Stimulated activated naive CD4-positive, alpha-beta T cell treated with Interleukin-2 at 50 U/mL for 16 hours (primary cell): ENCODE measurements at places on chromosomes 1 and 21.

- no peak for DNase-seq
Measured at GRCh38 chr1:245179706-245180105, 24.9 kb downstream of the KIF26B start.

GRCh38 chr1:11707621-11708276 is 16.2 kb downstream of the DRAXIN start:
- no peak for DNase-seq

GRCh38 chr1:15764269-15764764 is 5.7 kb downstream of the FBLIM1 start:
- DNase-seq = no peak

DNA sequence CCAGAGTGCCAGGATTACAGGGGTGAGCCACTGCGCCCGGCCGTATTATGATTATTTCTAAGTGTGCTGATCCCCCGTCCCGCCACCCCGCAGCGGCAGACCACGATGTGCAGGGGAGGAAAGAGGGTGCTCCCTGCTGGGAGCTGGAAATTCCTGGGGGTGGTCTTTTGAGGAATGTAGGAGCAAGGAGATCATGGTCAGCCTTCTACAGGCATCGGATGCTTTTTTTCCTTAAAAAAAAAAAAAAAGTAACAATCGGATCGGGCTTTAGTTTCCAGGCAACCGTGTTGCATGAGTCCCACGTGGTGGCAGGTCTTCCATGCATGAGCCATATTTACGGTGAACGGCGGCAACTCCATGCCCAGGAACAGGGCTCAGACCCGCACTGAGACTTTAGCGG is 74.2 kb upstream of the COX20 start:
- no peak for DNase-seq

GRCh38 chr21:25409978-25410377 is 197.3 kb downstream of the MRPL39 start:
- DNase-seq = no peak

DNA sequence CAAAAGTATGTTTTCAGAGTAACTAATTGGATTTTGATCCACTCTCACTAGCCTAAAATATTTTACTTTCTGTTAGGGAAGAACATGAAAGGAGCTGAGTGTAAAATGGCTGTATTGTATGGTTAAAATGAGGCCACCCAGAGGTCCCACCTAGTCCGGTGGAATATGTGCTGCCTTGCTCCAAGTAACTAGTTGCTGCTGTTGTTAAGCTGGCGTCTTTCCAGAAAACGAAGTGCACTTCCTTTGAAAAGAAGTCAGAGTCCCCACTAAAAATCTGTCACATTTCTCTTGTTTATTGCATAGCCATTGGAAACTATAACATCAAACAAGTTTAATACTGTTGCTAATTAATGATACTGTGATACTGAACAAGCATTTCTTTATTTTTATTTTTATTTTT is 3.2 kb downstream of the SLC25A33 start:
- DNase-seq = no peak

DNA sequence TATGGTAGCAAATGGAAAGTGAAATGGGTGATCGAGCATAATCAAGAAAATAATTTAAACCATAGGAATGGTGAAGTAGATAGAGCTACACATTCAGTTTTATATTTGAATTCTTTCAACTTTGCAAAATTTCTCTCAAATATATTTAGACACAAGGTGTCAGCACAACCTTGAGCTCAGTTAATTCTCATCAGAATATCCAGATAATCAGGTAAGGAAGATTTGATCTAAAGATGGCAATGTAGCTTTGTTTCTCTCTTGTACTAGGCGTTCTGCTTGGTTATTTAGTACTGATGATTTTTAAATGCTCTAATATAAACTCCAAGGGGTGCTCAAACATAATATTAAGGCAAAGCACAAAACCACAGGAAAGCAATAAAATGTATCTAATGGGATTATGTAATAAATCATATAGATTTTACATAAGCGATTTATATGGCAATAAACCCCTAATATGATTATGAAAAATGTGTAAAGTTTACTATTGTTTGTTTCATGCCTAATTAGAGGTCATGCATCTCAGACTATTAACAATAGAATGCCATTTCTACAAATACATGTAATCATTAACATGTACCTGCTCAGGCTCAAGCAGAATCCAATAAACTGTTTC is 32.4 kb upstream of the SERTAD4 start:
- no peak for DNase-seq

DNA sequence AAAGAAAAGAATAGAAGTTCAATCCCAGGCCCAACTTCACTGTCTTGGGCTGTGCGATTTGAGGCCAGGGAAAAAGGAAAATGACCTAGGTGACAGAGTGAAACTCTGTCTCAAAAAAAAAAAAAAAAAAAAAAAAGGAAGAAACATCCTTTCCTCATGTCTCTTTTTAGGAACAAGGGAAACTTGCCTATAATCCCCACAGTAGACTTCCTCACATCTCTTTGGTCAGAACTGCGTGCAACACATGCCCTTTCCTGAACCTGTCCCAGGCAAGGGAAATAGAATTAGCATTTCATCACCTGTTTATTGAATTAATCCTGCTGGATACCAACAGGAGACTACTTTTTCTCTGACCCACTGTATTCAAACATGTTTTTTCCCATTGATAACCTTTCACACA is 2.3 kb downstream of the DCST1 start:
- DNase-seq = no peak

- DNase-seq = no peak
Measured at GRCh38 chr1:214102907-214103306, 115.1 kb downstream of the PROX1 start.

GRCh38 chr21:31078216-31078615 is 39.9 kb upstream of the KRTAP19-8 start:
- no peak for DNase-seq

DNA sequence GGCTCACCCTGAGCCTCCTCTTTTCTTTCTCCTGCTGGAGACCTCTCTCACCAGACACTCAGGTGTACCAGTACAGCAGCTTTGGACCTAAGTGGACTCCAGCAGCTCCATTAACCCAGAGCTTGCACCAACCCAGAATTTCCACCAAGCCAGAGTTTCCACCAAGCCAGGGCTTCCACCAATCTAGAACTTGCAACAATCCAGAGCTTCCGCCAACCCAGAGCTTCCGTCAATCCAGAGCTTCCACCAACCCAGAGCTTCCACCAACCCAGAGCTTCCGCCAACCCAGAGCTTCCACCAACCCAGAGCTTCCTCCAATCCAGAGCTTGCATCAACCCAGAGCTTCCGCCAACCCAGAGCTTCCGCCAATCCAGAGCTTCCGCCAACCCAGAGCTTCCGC is 23.2 kb downstream of the CRYAA start:
- DNase-seq = no peak

DNA sequence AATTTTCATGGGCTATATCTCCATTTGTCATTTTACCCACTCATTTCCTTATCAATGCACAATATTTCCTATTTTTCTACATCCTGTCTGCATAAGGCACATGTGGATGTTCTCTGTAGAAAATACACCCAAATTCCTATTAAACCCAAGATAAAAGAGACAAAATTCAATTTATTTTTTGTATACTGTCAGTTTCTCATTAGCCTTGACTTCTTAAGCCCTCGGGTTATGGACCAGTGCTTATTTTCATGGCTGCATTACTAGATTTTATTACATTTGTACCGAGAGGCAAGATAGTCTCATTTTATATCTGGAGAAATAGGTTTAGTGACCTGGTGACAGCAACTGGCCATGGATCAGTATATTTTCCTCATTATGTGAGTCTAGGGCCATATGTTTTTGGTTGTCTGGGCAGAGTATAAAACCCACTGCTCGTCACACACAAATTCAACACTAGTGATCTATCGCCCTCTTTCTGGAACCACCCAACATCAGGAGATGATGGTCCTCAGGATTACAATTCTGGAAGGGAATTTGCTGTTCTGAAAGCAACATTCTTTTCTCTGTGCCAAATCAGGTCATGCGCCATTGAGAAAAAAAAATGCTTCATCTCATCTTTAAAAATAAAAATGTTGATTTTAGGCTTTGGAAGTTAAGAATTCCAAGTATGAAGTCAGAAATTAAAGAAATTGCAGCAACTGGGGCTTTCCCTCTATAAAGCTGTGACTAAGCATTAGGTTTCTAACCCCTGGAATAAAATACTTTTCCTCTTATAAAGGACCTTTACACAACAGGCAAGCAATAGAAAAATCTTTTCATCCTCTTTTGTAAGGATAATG is 81.4 kb downstream of the ASTN1 start:
- no peak for DNase-seq

GRCh38 chr1:152162792-152163463 is 3.9 kb upstream of the RPTN start:
- DNase-seq = no peak

DNA sequence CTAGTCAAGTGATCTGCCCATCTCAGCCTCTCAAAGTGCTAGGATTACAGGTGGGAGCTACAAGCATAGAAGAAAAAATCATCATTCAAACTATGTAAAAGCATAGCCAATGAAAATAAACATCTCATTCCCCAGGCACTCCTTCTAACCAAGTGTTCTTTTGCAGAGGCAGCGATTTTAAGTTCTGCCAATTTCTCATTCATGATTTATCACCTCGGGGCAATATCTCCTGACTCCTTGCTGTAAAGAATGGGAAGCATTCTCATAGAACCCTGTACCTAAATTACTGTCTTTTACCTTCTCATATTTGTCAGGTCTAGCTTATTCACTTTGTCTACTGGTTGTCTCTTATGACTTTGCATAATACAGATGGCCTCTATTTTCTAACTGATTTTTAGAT is 32.5 kb upstream of the IVNS1ABP start:
- no peak for DNase-seq

- DNase-seq = no peak
Measured at GRCh38 chr1:201537891-201538611, 876 bp upstream of the NAV1 start.

DNA sequence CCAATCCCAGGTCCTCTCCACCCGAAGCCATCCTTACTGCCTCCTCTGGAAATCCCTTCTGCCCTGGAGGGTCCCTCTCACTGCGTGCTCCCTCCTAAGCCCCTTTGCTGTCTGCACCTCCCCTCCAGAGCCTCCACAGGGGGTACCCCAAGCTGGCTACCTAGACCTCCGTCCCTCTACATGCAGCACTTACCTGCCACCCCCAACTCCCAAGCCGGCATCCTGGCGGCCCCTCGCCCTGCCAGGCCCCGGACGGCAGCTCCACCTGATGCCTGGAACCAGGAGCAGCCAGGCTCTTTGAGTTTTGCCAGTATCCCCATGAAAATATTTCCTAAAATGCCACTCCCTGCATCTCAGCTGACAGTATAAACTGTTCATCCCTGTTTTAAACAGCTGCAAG is 4.1 kb downstream of the PRDM15 start:
- no peak for DNase-seq

GRCh38 chr1:53629101-53629691 is 109.8 kb downstream of the GLIS1 start:
- DNase-seq = no peak

DNA sequence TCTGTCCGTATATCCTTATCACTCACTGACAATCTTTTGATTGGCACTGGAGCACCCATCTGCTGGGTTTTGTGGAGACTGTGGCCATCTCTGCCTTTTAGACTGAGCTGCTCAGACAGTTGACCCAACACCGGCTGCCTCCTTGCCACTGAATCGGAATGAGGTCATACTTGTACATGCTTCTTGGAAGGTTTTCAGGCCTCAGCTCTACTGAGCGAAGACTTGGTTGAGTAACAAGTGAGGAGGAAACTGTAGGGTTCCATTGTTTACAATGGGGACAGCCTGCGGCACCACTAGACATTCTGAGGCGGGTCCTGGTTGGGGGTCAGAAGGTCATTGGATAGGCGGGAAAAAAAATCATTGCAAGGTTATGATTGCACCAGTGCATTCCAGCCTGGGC is 320.3 kb downstream of the KIF26B start:
- no peak for DNase-seq

DNA sequence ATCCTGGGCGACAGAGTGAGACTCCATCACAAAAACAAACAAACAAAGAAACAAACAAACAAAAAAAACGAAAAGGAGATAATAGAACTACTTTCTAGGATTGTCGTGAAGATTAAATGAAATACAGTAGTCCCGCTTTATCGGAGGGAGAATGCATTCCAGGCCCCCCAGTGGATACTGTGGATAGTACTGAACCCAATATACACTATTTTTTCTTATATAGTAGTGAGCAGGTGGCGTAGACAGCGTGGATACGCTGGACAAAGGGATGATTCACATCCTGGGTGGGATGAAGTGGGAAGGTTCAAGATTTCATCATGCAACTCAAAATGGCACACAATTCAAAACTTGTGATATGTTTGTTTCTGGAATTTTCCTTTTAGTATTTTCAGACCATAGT is 8.0 kb downstream of the SLC35F3 start:
- DNase-seq = no peak

- no peak for DNase-seq
Measured at GRCh38 chr1:230163205-230163604, 96.2 kb downstream of the GALNT2 start.

DNA sequence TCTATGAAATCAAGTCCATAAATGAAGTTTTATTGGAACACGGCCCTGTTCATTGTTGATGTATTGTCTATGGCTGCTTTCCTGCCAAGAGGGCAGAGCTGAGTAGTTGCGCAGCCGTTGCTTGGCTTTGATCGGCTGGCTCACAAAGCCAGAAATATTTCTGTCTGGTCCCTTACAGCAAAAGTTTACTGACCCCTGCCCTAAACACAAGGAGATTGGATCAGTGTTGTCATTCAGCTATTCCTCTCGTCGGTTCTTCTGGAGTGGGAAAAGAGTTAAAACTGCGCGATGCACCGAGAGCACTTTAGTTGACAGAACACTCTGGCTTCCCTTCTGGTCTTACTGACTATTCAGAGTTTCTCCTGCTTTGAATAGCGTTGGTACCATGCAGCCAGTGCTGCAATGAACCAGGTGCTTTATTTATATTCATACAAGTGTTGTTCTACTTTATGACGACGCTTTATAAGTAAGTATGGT is 868 bp downstream of the ZBTB40 start:
- peak; percentile 2 for DNase-seq

- DNase-seq = no peak
Measured at GRCh38 chr1:228872080-228872479, 136.8 kb downstream of the RHOU start.

GRCh38 chr1:159142726-159143510 is 28.5 kb upstream of the CADM3 start:
- no peak for DNase-seq

DNA sequence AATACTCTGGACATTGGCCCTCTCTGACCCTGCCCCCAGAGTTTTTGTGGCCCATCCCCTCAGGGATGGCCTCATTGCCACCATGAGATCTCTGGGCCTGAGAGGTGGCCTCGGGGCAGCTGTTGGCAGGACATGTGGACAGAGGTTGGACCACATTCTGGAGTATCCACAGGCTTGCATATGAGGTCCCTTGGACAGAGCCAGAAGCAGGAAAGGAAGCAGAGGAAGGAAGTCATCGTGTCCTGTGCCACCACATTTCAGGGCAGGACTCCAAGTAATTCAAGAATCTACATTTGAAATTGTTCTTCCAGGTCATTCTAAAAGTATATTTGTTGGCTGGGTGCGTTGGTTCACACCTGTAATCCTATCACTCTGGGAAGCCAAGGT is 95.9 kb upstream of the PPP2R5A start:
- no peak for DNase-seq
